ENCODE measurements at places on chromosomes 2 and 18.

DNA sequence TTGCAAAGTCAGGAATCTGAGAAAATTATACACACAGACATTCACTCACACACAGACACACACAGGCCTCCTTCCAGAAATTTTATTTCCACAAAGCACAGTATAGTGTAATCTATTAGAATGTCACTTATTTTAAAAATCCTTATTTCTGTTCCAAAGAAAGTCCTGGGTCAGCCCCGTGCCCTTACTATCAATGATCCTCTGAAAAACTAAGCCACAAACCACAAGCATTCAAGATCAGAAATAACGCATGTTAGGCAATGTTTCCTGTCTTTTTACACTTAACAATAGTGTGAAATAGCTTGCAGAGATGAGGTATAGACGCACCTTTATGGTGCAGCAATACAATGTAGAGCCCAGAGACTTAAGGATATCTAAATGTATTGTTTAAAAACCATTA, 25.8 kb downstream of the TBC1D8 start:
- no peak for DNase-seq

- DNase-seq = no peak
Measured at GRCh38 chr2:239829326-239829725, 195.8 kb downstream of the NDUFA10 start.

- DNase-seq = no peak
Measured at GRCh38 chr2:85915606-85916303, 27.0 kb upstream of the ST3GAL5 start.

DNA sequence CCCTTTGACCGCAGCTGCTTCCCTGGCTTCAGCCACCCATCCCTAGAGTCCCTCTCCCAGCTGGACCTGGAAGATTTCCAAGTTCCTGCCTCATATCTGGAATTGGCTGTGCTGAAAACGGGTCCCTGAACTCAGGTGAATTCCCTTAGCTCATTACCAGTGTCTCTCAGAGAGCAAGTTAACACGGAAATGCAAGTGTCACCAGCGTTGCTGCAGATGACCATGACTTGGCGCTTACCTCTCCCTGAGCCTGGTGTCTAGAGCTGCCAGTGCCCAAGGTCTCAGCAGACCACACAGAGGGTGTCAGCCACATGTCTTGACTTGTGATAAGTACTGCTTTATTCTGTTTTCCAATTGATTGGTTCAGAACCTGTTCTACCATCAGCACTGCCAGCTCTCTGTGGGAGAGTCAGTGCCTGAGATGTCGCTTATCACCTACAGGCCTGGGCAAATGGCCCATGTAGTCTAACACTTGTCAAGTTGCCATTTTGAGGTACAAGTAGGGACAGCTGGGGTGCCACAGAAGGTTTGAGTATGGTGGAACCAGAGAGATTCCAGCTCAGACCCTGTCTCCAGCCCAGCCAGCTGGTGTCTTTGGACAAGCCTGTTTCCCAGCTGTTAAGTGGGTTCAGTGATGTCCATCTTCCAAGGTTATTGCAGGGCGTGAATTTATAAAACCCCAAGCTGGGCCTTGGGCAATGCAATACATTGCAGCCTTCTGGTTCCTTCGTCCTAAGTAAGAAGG, 48.7 kb downstream of the LYPD1 start:
- DNase-seq = no peak

DNA sequence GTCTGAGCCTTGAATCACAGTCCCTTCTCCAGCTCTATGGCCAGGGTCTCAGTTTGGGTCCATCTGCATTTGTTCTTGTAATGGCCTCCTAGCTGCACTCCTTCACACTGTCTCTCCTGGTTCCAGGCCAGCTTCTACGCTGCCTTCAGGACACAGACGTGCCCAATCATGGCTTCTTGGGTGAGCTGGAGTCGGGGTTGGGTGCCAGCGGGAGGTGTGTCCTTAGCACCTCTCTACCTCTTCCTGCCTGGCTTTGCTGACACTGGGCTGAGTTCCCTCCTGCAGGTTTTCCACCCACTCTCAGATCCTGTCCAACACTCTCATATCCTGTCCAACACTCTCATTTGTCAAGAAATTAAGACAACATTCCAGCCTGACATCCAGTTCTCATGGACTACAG, 9.6 kb downstream of the TRPM8 start:
- DNase-seq = no peak

DNA sequence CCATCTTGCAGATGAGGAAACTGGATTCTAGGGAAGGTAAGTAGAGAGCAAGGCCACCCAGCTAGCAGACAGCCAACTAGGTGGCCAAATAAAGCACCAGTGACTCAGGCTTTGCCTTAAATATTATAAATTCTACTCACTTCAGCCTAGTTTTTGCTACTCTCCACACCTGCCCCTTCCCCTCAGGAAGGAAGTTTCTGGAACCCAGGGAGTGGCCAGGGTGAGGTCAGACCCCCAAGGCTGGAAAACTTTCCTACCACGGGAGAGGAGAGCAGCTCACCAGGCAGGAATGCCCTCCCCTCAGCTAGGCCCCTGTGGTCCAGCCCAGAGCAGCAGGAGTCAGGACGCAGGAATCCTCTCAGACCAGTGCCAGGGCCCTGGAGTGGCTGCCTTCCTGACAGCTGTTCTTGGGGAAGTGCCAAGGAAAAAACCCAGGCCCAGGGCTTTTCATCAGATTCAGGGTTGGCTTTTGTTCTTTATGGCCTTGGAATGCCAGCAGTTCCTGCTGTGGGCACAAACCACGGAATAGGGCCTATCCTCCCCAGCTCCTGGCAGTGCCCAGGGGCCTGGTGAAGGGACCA, 5.1 kb upstream of the PAX8 start:
- no peak for DNase-seq

GRCh38 chr2:102357937-102358336, 2.3 kb downstream of the IL18R1 start:
- no peak for DNase-seq

Measured in activated naive CD4-positive, alpha-beta T cell (primary cell).